ENCODE measurements at places on chromosomes 7 and 10. TPM values are rescaled to one million over a fixed set of nuclear protein-coding genes. Genes with fewer than 3 reads are reported as not detected.
A peak's percentile ranks its signal among the peaks of the same experiment; 100 is the strongest.

Gene RAMP3
- 174 TPM for total RNA-seq

Gene CLRN3
- total RNA-seq, result not detected

Gene PNLIP
- total RNA-seq, result not detected

Gene LRMDA
- 14.9 TPM for total RNA-seq

Gene TEX47
- total RNA-seq, result not detected

DNA sequence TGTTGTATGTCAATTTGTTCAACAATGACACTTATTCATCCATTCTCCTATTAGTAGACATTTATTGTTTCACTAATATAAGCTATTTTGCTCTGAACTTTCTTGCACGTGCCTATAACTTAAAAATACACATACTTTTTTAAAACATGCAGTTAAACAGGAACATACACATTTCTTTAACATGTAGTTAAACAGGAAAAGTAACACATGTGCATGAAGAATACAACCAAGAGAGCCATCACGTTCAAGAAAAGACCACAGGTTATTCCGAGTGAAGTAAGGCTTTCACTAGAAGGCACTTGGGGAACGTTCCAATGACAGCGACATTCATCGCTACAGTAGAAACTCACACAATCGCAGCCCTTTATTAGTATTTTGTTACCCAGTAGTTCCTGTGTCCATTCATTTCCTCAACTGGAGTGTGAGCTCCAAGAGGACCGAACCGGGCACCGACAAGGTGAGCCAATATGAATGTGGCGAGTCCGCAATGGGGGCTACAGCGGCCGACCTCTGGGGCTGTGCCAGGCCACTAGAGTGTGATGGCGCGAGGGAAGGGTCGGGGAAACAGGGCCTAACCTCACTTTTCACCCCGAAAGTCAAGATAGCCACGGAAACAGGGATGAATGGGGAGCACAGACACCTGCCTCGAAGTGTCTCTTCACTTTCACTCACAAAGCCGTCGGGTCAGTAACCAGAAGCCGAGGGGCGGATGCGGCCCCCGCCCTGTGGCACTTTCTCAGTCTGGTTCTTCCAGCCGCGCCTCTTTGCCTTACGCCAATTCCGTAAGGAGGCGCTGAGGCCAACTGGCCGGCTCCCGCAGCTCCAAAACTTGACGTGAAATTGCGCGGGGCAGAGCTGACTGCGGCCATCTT is 775 bp upstream of the SEPTIN7 start:
- peak; percentile 44 for DNase-seq

- no peak for DNase-seq
Observed at GRCh38 chr10:51955696-51956095, 256.3 kb upstream of the CSTF2T start.

DNA sequence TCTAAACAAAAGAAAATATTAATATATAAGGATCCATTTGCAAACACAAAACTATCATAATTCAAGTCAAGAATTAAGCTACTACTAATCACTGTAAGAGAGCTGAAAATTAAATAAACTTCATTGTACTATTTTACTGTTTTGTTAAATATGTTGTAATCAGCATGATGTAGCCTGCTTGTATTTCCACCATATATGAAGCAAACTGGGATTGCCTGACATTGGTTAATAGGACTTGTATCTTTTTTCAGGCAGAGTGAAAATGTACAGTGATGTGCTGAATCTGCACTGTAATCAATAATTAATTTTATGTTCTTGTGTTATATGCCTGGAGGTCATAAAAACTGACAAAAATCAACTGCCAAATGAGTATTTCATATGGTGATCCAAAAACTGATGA is 25.4 kb downstream of the TRDMT1 start:
- DNase-seq, result no peak

DNA sequence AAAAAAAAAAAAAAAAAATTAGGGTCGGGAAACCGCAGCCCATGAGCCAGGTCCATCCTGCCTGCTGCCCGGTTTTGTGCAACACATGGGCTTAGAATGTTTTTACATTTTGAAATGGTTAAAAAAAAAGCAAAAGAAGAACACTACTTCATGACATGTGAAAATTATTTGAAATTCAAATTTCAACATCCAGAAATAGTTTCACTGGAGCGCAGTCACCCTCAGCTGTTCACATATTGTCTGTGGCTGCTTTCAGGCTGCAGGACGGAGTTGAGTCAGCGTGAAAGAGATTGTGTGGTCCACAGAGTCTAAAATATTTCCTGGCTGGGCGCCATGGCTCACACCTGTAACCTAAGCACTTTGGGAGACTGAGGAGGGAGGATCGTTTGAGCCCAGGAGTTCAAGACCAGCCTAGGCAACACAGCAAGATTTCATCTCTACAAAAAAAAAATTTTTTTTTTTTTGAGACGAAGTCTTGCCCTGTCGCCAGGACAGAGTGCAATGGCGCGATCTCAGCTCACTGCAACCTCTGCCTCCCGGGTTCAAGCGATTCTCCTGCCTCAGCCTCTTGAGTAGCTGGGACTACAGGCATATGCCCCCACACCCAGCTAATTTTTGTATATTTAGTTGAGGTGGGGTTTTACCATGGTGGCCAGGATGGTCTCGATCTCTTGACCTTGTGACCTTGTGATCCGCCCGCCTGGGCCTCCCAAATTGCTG is 63.9 kb upstream of the ECHDC3 start:
- no peak for DNase-seq

DNA sequence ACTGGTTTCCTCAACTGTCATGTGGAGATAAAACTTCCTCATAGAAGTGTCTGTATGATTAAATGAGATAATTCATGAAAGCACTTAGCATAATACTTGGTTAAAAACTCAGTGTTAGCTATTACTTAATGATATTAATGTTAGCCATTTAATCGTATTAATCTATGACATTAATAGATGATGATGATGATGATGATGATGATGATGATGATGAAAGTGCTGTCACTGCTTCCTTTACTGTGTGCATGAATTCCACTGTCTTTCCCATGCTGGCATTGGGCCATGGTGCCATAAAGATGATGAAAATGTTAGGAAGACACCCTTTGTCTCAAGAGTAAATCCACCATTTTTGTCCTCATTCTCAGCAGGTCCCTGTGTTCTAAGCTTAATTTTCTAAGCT is 75.8 kb downstream of the VPS50 start:
- no peak for DNase-seq

GRCh38 chr10:9075420-9075819 is 1020.9 kb downstream of the GATA3 start:
- no peak for DNase-seq

- no peak for DNase-seq
Observed at GRCh38 chr10:131437556-131438475, 126.3 kb upstream of the TCERG1L start.

DNA sequence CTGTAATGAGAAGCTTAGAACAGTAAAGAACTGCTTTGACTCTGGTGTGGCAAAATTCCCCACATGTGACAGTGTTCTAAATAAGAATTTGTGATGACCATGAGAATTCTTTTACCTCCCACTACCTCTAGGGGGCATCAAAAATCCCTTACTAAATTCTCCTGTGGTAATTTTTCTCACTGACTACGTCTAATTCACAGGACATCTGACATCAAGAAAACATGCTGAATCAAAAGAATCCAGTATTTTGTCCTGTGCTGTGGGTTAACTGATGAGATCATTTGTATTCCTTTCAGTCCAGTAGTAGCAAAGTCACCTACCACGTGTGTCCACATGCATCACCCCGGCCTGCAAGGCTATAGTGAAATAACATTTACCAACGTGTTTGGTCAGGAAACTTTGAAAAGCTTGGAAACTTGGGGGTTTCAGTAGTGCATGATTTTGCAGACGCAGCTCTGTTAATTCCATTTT is 103.8 kb downstream of the ATE1 start:
- DNase-seq, result no peak

DNA sequence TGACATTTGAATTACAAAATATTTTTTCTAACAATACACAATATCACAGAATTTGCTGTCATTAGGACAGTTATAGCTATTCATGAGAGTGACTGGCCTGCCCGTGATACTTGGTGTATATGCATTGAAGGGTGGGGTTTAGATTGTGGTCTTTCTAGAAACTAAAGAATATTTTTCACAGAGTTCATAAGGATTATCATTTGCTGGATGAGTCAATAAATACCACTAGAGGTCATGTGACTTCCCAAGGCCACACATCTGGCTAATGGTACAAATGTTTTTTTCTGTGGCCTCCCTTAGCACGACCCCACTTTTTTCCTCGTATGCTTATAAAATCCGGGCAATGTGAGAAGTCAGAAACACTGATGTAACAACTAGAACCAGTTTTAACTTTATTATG is 5.2 kb downstream of the OPTN start:
- DNase-seq, result no peak

DNA sequence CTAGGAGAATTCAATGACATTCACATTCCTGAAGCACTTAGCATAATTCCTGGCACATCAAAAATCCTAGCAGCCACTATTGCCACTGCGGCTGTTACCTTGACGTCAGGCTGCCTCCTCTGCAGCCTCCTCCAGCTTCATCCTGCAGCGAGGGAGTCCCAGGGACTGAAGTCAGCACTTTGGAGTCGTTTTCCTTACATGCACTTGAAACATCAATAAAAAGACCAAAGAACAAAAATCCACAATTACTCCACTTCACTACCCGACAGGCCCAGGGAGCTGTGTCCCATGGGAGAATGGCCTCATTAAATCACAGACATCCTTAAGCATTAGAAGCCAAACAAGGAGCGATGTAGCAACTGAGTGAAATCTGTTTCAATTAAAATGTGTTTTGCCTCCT is 48.6 kb upstream of the NANOS1 start:
- no peak for DNase-seq

GRCh38 chr7:148567524-148567923 is 23.0 kb upstream of the C7orf33 start:
- no peak for DNase-seq

- no peak for DNase-seq
Observed at GRCh38 chr7:73851410-73852338, 9.3 kb upstream of the TMEM270 start.

GRCh38 chr10:17225808-17226207 is 2.2 kb upstream of the VIM start:
- DNase-seq, result no peak

- no peak for DNase-seq
Observed at GRCh38 chr7:91083855-91084644, 180.2 kb upstream of the FZD1 start.

DNA sequence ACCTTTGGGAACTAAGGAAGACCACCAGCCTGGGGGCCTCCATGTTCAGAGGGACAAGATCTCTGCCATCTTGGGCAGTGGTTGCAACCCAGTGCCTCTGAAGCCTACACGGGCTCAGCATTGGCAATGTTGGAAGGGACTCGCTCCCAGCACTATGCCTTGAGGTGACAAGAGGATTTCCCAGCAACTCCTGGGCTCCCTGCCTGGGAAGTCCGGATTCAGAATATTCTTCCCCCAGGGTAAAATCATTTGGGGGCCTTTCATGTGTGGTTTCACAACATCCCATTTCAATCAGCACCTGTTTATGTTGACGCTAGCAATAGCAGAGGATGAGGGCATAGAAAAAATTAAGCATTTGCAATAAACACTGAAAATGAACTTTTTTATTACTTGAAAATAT is 509.8 kb upstream of the MGMT start:
- no peak for DNase-seq

DNA sequence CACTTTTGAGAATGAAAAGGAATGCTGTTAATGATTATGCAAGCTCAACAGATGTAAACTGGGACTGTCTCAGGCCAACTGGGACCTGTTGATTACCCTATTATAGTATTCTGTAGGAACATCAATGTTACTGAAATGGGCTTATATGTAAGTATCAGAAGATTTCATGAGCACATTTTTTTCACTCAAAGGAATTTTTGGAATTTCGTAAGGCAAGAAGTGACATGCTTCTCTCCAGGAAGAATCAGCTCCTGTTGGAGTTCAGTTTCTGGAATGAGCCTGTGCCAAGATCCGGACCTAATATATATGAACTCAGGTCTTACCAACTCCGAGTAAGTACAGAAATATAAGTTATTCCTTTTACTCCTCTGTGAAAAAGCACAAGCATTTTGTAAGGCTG is 19.2 kb downstream of the NIPSNAP2 start:
- DNase-seq, result no peak

- DNase-seq, result no peak
Observed at GRCh38 chr10:113216102-113216501, 266.1 kb downstream of the TCF7L2 start.

DNA sequence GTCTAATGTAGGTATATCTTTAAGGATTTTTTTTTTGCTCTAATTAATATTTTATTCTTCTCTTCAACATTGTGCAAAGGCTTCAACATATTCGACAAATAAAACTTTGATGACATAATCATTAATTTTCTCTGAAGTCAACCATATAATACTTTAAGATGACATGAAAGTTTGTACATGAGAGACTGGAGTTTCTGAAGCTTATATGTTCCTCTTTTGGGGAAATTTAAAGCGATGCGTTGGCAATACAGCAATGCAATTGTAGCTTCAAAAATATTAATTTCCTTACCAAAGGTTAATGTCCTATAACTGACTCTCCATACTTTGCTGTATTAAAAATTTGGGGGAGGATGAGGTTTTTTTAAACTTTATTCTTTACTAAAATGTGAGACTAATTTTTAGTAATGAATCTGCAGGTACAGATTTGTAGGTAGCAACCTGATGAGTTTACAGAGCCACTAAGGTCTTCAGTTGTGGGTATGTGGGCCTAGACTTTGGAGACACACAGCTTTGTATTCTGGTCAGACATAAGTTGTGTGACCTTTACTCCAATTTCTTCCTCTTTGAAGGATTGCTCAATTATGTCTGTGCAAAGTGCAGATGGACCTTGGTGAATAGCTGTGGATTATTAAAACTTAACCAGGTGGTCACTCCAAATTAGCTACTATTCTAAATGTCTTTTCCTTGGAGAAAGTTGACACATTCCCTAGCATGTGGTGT is 18.0 kb upstream of the LIPA start:
- DNase-seq, result no peak

GRCh38 chr10:78301891-78302738 is 268.5 kb downstream of the RPS24 start:
- no peak for DNase-seq

DNA sequence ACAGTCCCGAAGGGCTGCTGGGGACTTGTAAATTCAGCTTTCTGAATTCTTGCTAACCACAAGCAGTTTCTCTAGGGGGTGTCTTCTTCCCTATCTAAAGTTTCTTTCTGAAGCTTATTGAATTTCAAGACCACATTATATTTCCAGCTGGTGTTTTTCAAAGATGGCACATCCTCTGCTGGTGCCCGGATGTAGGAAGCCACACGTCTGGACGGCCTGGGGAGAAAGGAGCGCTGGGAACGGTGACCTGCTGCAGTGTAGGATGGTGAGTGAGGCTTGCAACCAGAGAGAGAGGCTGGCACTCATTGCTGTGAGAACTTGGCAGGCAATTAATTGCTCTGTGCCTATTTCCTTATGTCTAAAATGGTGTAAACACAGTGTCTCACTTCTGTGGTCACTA is 776.4 kb downstream of the TYW1 start:
- DNase-seq, result no peak

- DNase-seq, result peak; percentile 35
Observed at GRCh38 chr7:78226059-78226719, 427.6 kb downstream of the PHTF2 start.

GRCh38 chr7:37970211-37970610 is 49.8 kb downstream of the EPDR1 start:
- DNase-seq, result no peak
